Endothelial cell of umbilical vein (primary cell): ENCODE measurements at places on chromosomes 6 and 20. TPM values are rescaled to one million over a fixed set of nuclear protein-coding genes. Genes with fewer than 3 reads are reported as not detected.

DNA sequence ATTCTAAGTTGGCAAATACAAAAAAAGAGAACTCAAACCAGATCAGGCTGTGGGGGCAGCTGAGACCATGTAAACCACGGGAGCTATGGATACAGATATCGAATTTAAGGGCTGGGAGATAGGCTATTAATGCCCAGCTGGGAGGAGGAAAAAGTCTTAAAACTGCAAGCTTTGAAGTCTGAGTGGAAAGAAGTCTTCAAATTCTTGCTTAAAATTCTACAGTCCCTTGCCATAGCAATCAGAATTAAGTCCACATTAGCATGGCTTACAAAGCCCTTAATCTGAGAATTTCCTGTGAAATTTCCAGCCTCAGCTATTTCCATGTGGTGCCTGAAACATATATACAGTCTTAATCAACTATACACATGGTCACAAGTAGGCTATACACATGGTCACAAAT is 465.0 kb upstream of the HSF2 start:
- DNase-seq: no peak

Gene EBF4
- total RNA-seq: 3.0 and 3.4 TPM in 2 replicates

GRCh38 chr6:111356551-111356950 is 126.5 kb downstream of the REV3L start:
- no peak for DNase-seq

Gene ISM1
- not detected in 2 replicates for total RNA-seq

- DNase-seq: no peak
These were observed 114.0 kb upstream of the FLRT3 start for GRCh38 chr20:14451458-14451857.

GRCh38 chr6:93516441-93516840 is 97.1 kb upstream of the EPHA7 start:
- no peak for DNase-seq

Gene RNF39
- not detected in 2 replicates for total RNA-seq

- no peak for DNase-seq
These were observed 193.9 kb upstream of the MOCS1 start for GRCh38 chr6:40128127-40128526.

- no peak for DNase-seq
These were observed 523.4 kb downstream of the TENT5A start for GRCh38 chr6:81228912-81229555.

Gene PSMB1
- total RNA-seq: 182 and 198 TPM in 2 replicates

DNA sequence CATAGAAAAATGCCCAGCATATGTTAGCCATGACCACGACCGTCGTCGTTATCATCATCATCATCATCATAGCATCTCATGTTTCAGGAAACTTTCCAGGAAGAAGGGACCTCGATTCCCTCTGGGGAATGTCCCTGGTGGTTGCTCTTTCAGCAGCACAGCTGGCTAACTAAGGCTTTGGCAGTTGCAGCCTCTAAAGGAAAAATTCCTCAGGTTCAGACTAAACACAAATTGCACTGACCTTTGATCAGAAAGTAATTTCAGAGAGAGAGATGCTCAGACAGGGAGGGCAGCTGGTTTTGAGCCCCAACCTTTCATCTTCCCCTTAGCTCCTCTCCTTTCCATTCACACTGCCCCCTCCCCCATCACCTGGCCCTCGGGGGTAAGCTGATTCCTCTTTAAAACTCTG is 5.6 kb upstream of the CFB start:
- no peak for DNase-seq
